Activated T-helper 2 cell treated with anti-CD3 and anti-CD28 coated beads, Interferon-gamma antibody, Interleukin-2, Interleukin-4, amounts not matched to agents 10 μg/mL and 5 μg/mL and 100 μg/mL, durations not matched to agents 14 hours and 24 hours and 36 hours (primary cell): ENCODE measurements at places on chromosomes 3 and 15.

- peak; percentile 18 for DNase-seq
These were observed 31.5 kb downstream of the KCNAB1 start for GRCh38 chr3:156151824-156152428.

GRCh38 chr15:100899601-100900000 is 19.6 kb upstream of the LRRK1 start:
- no peak for DNase-seq

DNA sequence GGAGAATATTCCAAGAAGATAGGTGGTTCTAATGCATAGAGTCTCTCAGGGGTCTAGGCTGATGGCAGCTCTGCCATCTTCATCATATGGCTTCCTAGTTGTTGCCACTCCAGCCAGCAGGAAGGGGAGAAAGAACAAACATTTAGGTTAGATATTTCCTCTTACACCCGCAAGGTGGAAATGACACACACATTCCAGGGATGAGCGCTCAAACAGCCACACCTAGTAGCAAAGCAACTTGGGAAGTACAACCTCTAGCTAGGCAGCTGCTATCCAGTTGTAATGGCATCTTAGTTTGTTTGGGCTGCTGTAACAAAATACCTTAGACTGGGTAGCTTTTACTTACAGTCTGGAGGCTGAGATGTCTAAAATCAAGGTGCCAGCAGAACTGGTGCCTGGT is 51.9 kb upstream of the ADAMTSL3 start:
- no peak for DNase-seq

- no peak for DNase-seq
These were observed 429.3 kb upstream of the THBS1 start for GRCh38 chr15:39151545-39151944.

GRCh38 chr15:86089422-86089821 is 9.8 kb downstream of the AGBL1 start:
- no peak for DNase-seq

GRCh38 chr3:18529631-18530030 is 104.5 kb upstream of the SATB1 start:
- DNase-seq, result no peak

- no peak for DNase-seq
These were observed 141.2 kb downstream of the SERPINI1 start for GRCh38 chr3:167876620-167877281.

DNA sequence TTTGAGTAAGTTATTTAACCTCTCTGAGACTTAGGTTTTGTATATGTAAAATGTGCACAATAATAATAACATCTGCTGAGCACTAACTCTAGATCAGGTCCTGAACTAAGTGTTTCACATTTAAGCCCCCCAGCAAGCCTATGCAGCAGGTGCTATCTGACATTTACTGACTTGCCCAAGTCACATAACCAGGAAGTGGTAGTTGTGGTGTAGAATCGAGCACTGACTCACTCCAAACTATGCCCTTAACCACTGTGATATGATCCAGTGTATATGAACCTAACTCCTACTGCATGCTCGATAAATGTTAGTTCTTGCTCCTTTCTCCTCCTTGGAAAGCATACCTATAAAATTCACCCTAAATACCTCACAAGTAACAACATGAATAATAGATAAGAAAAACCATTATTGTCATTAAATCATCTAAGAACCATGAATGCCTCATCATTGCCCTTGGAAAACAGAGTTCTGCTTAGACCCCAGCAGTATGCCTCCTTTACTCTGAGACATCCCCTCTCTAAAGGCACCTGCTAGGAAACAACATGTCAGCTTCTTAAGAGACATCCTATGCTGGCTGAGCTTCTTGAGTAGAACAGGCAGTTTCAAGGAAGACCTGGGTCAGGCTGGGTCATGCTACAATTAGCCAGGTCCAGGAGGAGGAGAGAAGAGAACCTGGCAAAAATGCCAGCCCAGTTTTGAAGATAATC is 3.0 kb upstream of the SHC4 start:
- peak; percentile 46 for DNase-seq
